ENCODE measurements at places on chromosomes 5 and 9.

- no peak for DNase-seq
Measured at GRCh38 chr9:136685790-136686533, 1.3 kb downstream of the AGPAT2 start.

- DNase-seq = no peak
Measured at GRCh38 chr5:125575171-125575890, 828.9 kb upstream of the ZNF608 start.

- no peak for DNase-seq
Measured at GRCh38 chr5:131423056-131423455, 159.2 kb downstream of the CDC42SE2 start.

GRCh38 chr5:103434057-103434456 lies 128.5 kb downstream of the NUDT12 start:
- no peak for DNase-seq

Measured in KG1 (cell line).